ENCODE measurements at places on chromosomes 12 and 14.

DNA sequence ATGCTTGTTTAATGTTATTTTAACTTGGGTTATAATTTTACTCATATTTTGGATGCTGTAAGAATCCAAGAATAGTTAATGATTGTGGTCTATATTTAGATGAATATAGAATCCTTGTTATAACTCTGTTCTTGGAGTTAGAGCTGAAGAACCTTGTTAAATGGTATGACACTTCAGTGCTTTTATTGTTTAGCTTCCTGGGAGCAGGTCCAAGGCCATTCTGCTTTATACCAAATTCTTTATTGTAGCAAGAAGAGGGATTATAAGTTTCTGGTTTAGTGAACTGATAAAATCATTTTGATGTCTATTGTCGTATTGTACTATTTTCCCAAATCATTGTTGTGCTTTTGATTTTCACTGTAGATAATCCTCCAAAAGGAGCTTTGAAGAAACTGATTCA is 69.4 kb downstream of the MIA2 start:
- DNase-seq, result no peak

GRCh38 chr12:12645485-12645884 is 33.8 kb downstream of the CREBL2 start:
- no peak for DNase-seq

GRCh38 chr14:23365036-23365731 is at the start of gene EFS:
Gene EFS, minus strand, starts transcription at chr14:23365172. Its CDS starts 147 bp downstream, at chr14:23365025.
- no peak for DNase-seq

- no peak for DNase-seq
Observed at GRCh38 chr12:109983432-109984142, 12.6 kb downstream of the GIT2 start.

DNA sequence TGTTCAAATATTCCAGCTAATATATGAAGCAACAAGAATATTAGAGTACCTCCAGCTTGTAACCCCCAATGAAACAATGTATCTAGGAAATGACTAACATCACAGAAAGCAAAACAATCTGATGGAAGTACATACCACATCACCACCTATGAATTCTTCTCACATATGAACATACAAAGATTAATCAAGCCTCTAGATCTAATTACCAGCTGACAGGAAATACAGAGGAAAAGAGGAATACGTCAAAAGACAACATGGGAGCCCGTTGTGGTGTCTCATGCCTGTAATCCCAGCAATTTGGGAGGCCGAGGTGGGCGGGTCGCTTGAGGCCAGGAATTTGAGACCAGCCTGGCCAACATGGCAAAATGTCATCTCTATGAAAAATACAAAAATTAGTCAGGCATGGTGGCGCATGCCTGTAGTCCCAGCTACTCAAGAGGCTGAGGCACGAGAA is 7.5 kb downstream of the NEDD8 start:
- DNase-seq, result no peak

- no peak for DNase-seq
Observed at GRCh38 chr12:92301356-92301755, 155.7 kb upstream of the BTG1 start.

GRCh38 chr12:93005928-93006392 is 76.9 kb upstream of the EEA1 start:
- no peak for DNase-seq

- peak; percentile 45 for DNase-seq
Observed at GRCh38 chr12:57089271-57090245, 644 bp downstream of the NAB2 start.

GRCh38 chr12:55820679-55821078 is 2.8 kb downstream of the ORMDL2 start:
- DNase-seq, result no peak

Data from RCC 7860 (cell line).